ENCODE measurements at places on chromosomes 16 and 17.

GRCh38 chr16:87556941-87557459, 45.3 kb upstream of the JPH3 start:
- DNase-seq, result no peak

DNA sequence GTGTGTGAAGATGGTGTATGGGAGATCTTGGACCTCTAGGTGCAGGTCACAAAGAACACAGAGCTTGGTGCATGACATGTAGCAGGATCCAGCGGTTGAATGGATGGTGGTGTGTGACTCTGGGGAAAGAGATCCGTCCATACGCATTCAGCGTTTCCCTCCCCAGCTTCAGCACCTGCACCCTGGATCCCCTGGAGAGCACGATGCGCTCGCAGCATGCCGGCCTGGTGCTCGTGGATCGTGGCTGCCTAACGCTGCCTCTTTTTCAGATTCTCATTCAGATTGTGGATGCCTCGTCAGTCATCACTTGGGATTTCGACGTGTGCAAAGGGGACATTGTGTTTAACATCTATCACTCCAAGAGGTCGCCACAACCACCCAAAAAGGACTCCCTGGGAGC, 70.9 kb downstream of the SEC14L1 start:
- DNase-seq, result no peak

- no peak for DNase-seq
These were observed 47.5 kb downstream of the ADCY7 start for GRCh38 chr16:50313596-50314478.

DNA sequence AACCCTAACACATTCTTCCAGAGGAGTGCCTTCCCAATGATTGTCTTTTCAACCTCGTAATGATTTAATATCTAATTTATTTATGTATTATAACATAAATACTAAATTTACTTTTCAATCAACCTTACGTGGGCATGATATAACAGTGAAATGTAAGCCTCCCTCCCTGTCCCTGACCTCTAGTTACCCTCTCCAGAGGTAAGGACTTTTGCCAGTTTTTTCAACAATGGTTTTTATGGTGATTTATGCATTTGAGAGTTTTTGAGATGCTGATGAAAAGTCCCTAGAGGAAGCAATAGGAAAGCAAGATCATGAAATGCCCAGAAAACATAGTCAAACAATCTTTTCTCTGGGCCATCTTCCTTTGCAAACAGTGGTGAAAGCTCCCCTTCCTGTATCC, 35.2 kb upstream of the PLLP start:
- no peak for DNase-seq

DNA sequence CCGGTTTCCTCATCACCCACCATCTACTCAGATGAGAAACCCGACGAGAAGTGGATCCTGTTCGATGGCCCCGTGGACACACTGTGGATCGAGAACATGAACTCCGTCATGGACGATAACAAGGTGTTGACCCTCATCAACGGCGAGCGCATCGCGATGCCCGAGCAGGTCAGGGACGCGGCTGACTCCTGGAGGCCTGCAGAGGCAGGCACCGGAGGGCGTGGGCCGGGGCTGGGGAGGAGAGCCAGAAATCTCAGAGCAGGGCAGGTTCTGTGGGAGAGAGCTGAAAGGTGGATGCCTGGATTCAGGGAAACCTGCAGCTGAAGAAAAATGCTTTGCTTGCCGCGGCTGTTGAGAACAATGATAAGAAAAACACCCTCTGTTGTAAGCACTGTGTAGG, 47.2 kb upstream of the KDM6B start:
- no peak for DNase-seq

GRCh38 chr16:3065069-3065741, at the start of gene IL32:
Gene IL32, plus strand, starts transcription at chr16:3065640. Its CDS starts 172 bp downstream, at chr16:3065812.
- DNase-seq, result peak; percentile 46

DNA sequence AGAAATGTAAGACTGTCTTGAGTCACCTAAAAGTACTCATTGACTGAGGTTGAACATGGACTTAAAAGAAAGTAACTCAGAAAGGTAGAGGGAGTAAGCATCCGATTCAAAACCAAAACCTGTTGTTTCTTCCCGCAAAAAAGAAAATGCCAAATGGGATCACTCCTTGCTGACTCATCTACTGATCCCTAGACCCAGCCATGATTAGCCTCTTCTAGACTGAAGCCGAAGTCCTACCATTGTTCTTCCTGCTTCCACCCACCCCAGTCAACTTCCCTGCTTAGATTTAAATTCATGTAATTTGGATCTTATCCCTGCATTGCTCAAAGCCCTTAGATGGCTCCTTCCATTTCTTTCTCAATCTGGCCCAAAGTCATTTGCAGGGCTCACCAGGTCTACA, 760.5 kb upstream of the SOX9 start:
- no peak for DNase-seq

DNA sequence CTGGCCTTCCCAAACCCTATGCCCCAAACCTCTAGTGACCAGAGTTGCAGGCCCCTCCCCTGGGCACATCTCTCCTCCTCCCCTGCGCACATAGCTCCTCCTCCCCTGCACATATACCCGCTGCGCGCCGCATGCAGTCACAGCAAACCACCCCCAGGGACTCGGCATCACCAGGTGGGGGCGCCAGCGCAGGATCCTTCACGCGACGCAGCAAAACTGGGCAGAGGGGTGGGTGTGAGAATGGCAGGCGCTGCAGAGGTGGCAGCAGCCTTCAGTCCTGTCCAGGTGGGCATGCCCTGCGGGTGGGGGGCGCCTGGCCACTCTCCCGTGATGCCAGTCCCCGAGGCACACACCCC, 5.6 kb downstream of the CORO6 start:
- peak; percentile 82 for DNase-seq

- no peak for DNase-seq
These were observed 1.4 kb upstream of the CD2BP2 start for GRCh38 chr16:30356401-30357084.

DNA sequence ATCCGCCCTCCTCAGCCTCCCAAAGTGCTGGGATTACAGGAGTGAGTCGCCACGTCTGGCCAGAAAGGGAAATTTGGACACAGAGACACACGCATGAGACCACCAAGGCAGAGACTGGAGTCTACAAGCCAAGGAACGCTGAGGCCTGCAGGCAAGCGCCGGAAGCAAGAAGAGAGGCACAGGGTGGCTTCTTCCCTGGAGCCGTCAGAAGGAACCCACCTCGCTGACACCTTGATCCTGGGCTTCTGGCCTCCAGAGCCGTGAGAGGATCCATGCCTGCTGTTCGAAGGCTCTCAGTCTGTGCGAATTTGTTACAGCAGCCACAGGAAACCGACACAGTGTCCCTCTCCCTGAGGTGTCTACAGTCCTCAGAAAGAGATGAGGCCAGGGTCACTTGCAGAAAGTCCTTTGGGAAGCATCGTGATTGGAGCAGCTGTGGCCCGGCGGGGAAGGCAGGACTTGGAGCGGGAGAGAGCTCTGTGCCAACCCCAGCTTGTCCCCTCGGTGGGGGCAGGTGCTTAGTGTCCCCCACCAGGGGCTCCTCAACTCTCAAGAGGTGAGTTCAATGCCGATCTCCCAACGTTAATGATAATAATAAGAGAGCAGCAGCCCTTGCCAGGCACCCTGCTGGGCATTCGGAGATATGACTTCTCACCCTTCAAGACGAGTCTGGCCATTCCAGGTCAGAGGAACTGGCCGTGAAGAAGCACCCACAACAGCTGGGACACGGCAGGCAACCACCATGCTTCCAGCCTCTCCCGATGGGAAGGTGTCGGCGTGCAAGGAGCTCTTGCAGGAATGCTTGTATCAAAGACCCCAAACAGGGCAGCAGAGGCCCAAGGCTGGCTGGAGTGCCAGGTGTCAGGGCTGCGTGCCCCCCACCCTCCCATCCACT, 68.4 kb upstream of the TNRC6C start:
- DNase-seq, result no peak

DNA sequence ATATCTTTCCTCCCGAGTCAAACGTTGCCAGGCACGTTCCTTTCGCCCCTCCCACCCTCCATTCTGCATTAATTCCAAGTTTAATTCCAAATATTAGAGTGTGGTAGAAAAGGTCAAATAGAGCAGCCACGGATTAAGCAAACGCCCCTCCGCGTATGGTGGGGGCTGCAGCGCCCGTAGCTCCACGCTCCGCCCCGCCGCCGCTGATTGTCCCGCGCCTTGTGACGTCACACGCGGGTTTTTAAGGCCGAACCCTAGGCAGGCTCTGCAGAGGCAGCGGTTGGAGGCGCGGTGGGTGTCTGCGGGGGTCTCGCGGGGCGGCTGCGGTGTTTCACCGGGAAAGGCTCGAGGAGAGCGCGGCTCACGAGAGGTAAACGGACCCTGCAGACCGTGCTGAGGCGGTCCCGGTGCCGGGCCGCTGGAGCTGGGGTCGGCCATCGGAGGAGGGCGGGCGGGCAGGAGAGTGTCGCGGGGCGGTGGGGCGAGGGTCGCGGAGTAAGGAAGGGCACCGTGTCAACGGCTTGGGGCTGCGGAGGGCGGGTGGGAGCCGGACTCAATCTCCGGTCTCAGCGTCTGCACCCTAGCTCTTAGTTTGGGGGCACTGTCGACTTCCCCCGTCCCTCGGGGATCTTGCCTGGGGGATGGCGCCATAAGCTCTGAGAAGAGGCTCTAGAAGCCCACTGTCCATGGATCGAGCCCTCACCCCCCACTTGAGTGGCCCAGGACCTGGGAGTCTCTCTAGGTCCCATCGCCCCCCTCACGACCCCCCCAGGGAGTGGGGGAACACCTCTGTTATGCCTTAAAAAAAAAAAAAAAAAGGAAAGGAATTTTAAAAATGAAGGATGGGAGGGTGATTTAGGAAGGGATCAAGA, at the start of gene ARL4D:
TSS of gene ARL4D (plus strand) at position 270 of the 872 bp plus-strand sequence. CDS start 740 bp downstream, outside the sequence.
- peak; percentile 51 for DNase-seq

GRCh38 chr17:57595947-57596695, 149.0 kb downstream of the CCDC182 start:
- DNase-seq, result no peak

DNA sequence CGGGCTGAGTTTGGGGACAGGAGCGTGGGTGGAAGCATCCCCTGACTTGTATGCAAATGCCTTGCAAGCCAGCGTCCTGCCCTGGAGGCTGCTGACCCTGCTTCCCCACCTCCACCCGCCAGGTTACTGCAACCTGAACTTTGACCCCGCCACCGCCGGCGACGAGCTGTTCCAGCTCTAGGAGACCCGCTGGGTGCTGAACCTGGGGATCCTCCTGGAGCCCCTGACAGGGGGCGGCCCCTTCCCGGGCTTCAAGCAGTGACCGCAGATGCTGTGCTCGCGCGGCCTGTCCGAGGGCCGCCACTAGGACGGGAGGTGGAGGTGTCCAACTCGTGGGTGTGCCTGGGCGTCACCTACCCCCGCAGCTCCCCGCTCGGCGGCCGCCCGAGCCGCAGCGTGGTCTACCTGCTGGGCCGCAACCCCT, 10.7 kb upstream of the SLC16A5 start:
- no peak for DNase-seq

GRCh38 chr17:41653892-41654677, 29.7 kb upstream of the KRT17 start:
- no peak for DNase-seq

- DNase-seq, result no peak
These were observed 12.3 kb downstream of the ENPP7 start for GRCh38 chr17:79742951-79743476.

- DNase-seq, result no peak
These were observed 693.5 kb downstream of the WWOX start for GRCh38 chr16:78792952-78793351.

DNA sequence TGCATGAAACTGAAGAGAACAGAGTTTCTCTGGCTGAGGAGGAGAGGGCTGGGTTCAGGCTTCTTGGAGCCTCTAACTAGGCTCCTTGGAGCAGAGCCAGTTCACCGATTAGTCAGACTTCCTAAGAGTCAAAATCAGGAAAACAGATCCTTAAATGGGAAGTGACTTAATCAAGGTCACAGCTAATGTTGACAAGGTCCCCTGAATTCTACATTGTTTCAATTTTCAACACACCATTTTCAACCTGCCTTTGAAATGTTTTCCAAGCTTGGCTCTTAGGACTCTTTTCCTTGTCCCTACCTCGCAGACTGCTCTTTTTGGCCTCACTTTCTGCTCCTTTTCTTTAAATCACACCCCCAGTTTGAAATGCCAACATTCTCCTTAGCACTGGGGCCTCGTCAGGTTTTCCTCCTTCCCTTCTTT, 16.3 kb downstream of the MYL4 start:
- DNase-seq, result no peak

DNA sequence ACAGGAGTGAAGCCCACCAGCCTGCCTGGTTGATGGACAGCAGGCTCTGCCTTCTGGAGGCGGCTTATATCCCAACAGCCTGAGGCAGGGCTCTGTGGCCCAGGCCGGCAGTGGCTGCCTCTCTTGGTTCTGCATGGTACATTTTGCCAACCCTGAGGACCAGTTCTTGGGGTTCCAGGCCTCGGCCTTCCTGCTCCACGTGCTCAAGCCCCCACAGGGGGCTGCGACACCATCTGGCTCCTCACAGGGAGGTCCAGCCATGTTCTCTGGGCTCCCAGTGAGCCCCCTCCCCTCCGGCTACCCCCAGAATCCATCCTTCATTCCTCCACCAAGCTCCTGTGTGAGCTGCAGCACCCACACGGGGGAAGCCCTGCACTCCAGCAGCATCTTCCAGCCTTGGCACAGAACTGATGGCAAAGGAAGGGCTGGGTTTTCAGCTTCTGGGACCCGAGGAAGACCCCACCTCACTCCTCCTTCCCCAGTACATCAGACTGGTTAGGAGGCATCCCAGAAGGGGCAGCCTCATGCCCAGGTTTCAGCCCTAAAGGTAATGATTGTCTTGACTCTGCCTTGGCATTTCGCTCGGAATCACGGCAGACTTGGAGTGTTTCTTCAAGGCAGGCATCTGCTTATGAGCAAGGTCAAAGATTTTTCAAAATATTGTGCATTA, 231.2 kb downstream of the CPPED1 start:
- DNase-seq, result no peak

DNA sequence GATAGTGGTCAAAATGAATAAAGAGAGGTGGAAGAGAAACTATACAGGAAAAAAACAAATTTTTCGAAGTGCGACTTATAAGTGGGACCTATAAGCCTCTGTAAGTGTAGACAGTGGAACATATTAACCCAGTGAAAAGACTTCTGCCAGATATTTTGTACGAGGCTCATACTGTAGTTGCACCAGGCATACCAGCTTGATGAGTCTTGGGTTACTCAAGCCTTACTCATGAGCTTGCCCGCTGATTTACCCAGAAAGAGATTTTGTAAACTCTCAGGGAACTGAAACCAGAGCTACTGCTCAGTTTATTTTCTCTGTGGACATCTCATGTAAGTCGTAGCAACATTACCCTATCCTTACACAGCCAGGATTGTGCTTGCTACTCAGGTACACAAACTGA, 708.0 kb upstream of the SOX9 start:
- DNase-seq, result no peak

GRCh38 chr16:87855852-87856715, 13.2 kb downstream of the SLC7A5 start:
- DNase-seq, result peak; percentile 48

DNA sequence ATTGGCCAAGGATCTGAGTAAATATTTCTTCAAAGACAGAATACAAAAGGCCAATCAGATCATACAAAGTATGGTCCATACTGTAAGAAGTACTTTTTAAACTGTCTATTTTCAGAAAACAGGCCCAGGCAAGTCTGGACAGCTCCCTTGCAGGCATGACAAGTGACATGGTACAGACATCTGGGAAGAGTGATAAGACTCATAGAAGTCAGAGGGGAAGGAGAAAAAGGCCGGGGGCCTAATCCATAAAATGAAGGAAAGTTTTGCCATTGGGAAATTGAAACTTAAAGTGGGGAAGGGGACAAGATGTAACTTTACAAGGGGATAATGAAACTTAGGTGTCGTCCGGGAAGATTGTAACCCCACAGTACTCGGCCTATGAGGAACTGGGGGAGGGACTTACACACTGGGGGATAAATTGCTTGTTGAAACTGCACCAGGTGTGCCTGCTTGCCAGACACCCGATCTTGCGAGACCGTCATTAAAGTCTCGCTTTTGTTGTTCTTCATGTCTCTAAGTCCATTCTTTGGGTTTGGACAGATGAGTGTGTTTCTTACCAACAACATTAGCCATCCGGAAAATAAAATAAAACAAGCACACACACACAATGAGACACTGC, 684.0 kb downstream of the CDH11 start:
- DNase-seq, result no peak

Measured in activated CD4-positive, CD25-positive, alpha-beta regulatory T cell (primary cell).